Activated CD8-positive, alpha-beta memory T cell treated with anti-CD3 and anti-CD28 coated beads for 48 hours (primary cell): ENCODE measurements at places on chromosomes 12 and 14.
A peak's percentile ranks its signal among the peaks of the same experiment; 100 is the strongest.

GRCh38 chr12:96635844-96636243 lies 146.5 kb downstream of the CFAP54 start:
- no peak for DNase-seq

DNA sequence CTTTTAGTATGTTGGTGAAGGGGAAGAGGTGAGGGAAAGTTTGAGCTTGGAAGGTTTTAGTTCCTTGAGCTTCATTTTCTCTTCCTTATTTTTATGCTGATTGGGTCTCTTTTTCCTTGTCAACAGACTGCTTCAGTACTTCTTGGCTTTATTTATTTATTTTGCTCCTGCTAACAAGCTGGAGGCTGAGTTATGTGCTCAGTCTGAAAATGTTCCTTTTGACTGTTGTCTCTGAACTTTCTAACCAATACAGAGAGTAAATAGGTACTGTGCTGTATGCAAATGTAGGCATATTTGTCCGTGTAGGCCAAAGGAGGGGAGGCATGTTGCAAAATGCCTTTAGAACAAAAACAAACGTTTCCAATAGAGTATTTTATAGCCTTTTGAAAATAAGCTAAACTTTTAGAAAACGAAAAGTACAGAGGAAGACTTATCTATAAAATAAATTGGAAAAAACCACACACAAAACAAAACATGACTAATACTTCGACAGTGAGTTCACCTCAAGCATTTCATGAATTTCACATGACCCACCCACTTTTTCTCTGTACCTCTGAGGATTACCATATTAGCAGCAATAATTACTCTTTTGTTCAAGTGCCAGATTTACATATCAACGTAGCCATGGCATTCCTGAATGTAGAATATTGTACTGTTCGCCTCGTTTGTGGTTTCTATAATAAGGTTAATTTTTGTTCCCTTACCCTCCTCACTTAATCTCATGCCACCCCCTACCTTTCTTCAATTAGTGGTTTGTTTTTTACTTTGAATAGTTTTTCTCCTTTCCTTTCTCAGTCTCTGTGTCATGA lies 4.7 kb upstream of the CREBL2 start:
- no peak for DNase-seq

DNA sequence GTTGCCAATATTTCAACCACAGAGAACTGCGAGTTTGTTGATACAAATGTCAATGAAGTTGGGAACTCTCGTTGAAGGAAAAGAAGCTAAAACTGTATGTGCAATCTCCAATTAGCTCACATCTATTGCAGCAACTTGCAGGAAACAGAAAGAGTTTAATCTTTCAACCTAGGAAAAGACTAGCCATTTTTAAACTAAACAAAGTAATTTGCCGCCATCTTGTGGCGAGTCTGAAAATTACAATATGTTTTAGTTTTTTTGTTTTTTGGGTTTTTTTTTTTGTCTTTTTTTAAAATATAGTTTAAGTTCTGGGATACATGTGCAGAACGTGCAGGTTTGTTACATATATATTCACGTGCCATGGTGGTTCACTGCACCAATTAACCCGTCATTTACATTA lies 131.2 kb upstream of the FOXG1 start:
- no peak for DNase-seq

DNA sequence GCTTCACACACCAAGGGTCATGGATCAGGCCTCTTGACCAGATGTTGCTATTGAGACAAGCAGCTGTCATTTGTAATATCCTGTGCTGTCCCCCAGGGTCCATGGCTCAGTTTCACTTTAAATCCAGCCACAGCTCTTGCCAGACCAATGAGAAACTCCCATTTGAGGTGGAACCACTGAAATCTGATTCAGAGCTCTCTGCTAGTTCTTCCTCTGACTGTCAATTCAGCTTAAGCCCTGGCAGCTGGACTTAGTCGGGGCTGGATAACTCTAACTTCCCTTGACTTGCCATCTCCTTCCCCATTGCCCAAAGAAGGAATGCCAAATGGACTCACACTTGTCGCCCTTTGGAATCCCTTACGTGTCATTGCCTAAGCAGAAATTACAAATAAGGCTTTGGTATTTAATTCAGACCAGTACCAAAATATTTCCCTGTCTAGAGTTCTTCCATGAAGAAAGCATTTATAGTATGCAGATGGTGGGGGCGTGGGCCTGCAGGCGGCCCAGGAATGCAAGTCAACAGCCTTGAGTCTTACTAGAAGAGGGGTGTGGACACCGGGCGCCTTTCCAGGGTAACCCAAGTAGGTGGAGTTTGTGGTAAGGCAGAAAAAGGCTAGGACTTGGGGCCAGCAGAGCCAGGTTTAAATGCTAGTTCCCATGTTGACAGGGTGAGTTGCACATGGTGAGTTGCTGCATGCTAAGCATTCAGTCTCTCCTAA lies 96.9 kb upstream of the TMPO start:
- no peak for DNase-seq

DNA sequence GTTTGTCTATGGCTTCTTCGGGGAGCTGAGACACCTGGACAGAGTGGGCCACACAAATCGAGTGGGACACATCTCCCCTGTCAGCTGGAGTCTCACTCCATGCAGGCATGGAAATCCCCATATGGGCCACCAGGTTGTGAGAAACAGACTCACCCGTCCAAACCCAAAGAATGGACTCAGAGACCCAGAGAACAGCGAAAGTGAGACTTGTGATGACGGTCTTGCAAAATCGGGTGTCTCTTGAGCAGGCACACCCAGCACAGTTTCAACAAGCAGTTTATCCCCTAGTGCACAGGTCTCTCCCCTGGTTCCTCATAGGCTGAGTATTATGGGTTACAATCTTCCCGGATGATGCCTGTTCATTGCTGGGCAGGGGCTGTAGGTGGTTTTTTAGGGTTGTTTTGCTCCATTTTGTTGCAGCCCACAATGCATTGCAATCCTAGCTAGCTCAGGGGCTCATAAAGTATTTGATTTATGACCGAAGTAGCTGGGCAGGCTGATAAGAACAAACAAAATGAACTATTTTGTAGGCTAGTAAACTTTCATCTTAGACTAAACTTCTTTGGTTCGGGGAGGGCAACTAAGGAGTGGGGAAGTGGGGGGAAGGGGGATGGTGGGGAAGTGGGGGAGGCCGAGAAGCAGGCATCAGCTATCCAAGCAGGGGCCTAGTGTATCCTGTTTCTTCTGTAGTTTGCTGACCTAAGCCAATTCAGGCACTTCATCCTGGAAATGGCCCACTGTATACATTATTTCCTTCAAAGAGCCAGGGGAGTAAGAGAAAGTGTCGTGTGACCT lies 45.3 kb downstream of the IQSEC3 start:
- DNase-seq = no peak

- no peak for DNase-seq
Measured at GRCh38 chr12:105820429-105821125, 318.2 kb downstream of the NUAK1 start.

- DNase-seq = no peak
Measured at GRCh38 chr12:132389526-132390286, 60.3 kb upstream of the GALNT9 start.

GRCh38 chr14:43729143-43729542 lies 777.9 kb downstream of the FSCB start:
- no peak for DNase-seq

DNA sequence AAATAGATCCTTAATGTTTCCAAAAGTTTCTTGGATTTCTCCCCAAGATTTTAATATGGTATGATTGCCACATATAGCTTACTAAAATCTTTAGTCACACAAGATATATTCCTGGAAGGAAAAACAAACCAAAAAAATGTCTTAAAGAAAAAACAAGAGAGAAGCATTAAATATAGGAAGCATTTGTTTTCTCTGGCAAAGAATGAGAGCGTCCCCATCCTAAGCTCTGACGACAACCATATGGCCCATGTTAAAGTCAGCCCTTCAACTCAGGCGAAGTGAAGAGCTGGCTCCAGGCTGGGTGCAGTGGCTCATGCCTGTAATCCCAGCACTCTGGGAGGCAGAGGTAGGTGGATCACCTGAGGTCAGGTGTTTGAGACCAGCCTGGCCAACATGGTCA lies 35.6 kb downstream of the GCH1 start:
- DNase-seq = no peak

GRCh38 chr14:23068789-23069412 lies 11.6 kb upstream of the CDH24 start:
- peak; percentile 32 for DNase-seq

GRCh38 chr12:119008691-119009221 lies 27.4 kb downstream of the SRRM4 start:
- no peak for DNase-seq

DNA sequence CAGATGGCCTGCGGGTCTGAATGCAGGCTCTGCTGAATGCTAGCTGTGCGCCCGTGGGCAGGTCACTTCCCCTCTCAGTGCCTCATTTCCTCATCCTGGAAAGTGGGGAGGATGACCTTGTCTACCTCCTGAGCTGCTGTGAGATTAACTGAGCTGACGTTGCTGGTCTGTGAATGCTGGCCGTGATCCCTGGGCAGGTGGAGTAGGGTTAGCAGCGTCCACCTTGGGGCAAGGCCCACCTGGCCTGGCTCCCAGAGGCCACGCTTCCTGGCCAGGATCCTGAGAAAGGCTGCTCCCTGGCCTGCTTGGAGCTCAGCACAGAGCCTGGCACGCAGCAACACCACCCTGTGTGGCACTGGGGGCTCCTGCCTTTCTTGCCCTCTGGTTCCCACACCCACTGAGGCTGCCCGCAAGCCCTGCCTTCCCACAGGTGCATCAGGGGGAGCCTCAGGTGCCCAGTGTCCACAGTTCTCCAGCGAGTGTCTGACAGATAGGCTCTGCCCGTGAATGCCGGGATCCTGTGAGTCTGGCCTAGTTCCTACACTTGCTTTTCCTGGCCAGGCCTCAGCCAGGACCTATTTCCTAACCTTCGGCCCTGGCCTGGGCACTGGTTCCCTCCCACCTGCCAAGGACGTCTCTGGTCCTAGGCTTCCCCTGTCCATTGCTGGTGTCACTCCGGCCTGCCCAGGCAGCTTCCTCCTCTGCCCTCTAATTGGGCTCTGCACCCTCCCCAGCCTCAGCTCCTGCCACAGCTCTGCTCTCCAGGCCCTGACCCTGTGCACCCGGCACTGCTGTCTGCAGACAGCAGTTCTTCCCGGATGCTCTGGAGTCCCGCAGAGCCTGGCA lies 37.2 kb upstream of the TDRD9 start:
- no peak for DNase-seq

- no peak for DNase-seq
Measured at GRCh38 chr14:51073731-51074130, 21.2 kb downstream of the TRIM9 start.

- no peak for DNase-seq
Measured at GRCh38 chr12:125999628-126000027, 934.4 kb downstream of the AACS start.

DNA sequence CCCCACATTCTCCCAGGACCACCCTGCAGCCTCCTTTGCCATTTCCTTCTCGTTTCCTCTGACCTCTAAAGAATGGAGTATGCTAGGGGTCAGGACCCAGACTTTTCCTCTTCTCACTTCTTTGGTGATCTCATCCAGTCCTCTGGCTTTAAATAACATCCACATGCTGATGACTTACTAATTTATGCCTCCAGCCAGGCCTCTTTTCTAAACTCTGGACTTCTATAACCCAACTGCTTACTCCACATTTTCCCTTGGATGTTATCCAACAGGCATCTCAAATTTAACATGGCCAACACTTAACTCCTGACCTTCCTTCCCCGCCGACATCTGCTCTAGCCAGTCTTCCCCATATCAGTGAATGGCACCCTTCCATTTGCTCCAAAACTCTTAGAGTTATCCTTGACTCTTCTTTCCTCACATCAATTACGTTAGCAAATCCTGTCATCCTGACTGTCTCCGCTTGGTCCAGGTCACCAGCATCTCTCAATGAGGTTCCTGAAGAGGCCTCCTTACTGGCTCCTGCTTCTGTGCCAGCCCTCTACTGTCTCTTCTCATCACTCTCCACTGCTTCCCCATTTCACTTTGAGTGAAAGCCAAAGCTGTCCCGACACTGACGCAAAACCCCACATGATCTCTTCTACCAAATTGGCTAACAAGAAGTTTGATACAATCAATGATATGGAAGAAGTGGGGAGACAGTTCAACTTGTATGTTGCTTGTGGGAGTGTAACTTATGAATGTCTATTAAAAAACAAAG lies 42.7 kb downstream of the TMBIM6 start:
- DNase-seq = no peak

- DNase-seq = no peak
Measured at GRCh38 chr14:102799684-102800562, 22.7 kb downstream of the TRAF3 start.

GRCh38 chr14:104632781-104633180 lies 28.2 kb upstream of the TMEM179 start:
- no peak for DNase-seq

- DNase-seq = no peak
Measured at GRCh38 chr14:54609576-54609975, 42.6 kb downstream of the SAMD4A start.
